Iris pigment epithelial cell (primary cell): ENCODE measurements at places on chromosomes 12 and 14.

- no peak for DNase-seq
Observed at GRCh38 chr12:42689699-42690098, 100.2 kb upstream of the PRICKLE1 start.

DNA sequence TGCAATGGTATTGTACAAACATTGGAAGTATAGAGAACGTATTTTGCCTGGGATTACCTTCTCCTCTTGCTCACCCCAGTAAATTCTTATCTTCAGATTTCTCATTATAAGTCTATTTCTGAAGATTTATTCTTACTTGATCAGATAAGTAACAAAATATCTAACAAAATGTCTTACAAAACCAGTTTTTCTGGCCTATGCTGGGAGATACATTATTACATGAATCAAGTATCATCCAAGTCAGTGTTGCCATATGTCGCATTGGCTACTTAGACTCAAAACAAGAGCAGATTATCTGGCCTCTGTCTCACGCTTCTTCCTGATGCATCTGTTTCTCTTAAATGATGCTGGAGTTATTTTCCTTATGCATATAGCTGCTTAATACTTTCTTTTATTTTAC, 408.5 kb downstream of the CCER1 start:
- no peak for DNase-seq

DNA sequence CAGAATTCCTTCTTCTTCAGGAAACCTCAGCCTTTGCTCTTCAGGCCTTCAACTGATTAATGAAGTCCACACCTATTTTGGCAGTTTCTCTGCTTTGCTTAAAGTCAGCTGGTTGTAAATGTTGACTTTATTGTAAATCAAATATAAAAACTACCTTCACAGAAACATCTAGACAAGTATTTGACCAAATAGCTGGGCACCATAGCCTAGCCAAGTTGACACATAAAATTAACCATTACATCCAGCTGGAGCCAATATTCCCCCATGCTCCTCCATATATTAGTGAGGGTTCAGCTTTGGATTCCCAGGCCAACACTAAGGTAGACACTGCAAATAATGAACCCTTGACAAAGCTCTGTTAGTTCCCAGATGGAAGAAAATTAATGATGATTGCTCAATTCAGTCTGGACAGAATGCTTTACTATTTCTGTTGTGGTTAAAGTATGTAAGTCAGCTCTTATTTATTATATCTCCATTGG, 125.5 kb downstream of the ZFP36L1 start:
- peak; percentile 64 for DNase-seq

DNA sequence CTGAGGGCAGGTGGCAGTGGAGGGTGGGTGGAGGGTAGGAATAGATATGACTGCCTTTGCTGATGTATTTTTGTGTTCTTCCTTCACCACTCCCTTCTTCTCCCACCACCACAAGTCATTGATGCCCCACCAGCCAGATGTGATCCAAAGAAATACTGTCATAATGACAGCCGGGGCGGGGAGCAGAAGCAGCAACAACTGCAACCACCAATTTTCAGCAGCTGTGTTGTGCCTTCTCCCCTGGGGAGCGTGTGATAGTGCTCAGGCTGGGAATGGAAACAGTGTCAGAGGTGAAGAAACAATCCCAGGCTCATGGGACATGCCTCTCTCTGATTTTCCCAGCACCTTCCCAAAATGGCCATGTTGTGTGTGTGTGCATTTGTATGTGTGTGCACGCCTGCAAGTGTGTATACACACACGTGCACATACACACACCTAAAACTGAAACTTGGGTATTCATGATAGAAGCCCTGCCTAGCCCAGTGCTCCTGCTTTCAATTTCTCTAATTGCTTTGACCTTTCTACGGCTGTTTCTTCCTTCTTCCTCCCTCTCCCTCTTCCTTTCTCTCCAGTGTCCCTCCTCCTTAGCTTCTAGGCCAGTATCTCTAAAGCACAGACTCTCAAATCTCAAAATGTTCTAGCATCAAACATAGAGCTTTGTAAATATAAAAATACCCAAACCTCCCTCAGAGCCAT, 299.2 kb upstream of the FKBP4 start:
- no peak for DNase-seq

GRCh38 chr12:144650-145284, 69.2 kb downstream of the SLC6A12 start:
- DNase-seq = no peak

- DNase-seq = peak; percentile 43
Observed at GRCh38 chr14:67228325-67228984, 12.8 kb upstream of the PALS1 start.

DNA sequence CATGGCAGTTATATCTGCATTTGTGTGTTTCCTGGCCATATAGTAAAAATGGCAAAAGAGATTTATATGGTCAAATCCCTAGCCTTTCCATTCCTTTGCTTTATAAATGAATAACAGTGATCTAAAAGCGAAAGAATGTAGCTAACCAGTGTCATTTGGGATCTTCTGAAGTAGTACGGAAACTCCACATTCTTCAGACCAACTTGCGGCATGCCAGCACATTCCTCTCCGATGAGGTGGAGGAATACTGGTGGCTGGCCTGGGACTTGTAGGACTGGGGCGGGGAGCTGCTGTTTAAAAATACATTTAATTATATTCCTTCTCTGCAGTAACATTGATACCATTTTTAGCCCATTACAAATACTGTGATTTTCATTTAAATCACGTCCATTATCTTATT, 85.3 kb downstream of the SAMD4A start:
- peak; percentile 100 for DNase-seq

- peak; percentile 29 for DNase-seq
Observed at GRCh38 chr14:94689218-94689984, 77.2 kb downstream of the SERPINA3 start.

DNA sequence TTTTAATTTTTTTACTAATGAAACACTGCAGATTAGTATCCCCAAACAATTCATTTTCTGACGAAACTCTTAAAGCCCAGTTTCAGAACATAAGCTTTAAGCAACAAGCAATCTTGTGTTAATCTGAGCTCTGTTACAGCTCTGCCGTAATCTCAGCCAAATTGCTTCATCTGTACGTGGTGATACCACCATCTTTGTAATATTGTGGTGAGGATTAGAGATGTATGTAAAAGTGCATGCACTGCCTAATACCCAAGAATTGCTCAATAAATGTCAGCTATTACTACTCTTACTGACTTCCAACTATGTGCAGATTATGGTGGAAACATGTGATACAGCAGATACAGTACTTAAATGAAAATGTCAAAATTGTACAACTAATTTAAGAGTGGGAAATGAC, 1.8 kb downstream of the AKAP5 start:
- peak; percentile 14 for DNase-seq

DNA sequence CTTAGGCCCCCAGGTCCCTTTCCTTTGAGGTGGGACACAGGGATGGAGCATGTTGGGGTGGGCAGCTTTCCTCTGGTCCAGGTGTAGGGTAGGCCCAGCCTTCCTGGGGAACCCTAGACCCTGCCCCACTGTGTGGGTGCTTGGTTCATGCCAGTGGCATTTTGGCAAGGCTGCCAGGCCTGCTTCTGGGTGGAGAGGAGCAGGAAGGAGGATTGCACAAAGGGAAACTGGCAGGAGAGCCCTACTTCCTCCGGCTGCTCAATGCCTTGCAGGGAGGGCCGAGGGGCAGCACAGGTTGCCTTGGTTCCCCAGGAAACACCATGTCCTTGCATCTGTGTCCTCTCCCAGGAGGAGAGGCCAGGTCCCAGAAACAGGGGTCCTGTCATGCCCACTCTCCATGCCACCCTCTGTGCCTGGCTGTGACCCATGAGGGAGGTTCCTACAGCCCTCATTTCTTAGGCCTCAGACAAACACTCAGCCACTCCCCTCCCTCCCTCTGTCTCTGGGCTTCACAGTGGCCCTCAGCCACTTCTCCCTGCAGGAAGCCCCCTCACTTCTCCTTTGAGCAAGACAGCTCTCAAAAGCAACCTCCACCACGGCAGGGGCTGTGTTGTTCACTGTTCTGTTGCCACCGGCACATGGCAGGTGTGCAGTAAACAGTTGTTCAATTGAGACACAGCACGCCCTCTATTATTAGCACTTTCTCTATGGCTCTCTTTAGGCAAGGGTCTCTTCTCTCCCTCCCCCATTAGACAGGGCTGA, 6.8 kb upstream of the KRT80 start:
- no peak for DNase-seq

DNA sequence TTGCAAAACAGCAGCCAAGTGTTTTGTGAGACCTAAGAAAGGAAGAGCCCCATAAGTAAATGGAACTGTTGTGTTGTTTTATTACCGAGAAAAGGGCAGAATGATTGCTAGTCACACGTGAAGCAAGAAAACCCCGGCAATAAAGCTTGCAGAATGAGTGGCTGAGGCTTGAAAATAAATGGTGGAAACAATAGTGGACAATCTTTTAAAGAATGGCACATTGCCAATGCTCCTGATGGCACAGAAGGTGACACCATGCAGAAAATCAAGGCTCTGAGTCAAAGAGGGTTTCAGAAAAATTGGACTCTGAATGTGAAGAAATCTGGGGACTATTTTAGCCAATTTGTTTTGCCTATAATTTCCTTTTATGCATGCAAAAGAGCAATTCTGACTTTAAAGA, 4.0 kb upstream of the AQP2 start:
- DNase-seq = no peak

DNA sequence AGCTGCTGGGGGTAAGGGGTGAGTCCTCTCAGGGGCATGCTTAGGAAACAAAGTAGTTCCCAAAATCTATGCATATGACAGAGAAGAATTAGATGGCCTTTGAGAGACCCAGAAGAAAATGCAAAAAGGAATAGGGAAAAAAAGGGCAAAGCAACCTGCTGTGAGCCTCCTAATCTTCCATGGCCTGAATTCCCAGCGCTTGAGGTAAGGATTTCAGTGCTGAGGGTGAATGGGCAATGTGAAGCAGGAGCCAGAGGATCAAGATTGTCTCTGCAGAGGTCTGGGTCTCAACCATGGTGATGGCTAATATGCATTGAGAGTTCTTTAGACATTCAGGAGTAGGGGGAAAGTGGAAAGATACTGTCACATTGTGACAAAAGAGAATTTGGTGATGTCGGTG, 31.5 kb downstream of the GPR65 start:
- no peak for DNase-seq

DNA sequence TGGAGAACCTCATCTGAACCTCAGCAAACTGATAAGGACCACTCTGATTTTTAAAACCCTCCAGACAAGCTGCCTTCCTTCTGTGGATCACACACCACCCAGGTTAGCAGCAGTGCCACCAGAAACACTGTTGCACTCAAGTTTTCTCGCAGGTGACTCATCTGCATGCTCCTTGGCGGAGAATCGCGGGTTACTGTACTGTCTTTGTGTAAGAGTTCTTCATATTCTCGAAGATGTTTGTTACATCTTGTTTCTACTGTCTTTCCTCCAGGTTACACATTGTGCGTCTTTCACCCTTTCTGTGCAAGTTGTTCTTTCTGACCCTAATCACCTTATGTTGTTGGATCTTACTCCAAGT, 331.2 kb downstream of the CACNA1C start:
- peak; percentile 12 for DNase-seq

DNA sequence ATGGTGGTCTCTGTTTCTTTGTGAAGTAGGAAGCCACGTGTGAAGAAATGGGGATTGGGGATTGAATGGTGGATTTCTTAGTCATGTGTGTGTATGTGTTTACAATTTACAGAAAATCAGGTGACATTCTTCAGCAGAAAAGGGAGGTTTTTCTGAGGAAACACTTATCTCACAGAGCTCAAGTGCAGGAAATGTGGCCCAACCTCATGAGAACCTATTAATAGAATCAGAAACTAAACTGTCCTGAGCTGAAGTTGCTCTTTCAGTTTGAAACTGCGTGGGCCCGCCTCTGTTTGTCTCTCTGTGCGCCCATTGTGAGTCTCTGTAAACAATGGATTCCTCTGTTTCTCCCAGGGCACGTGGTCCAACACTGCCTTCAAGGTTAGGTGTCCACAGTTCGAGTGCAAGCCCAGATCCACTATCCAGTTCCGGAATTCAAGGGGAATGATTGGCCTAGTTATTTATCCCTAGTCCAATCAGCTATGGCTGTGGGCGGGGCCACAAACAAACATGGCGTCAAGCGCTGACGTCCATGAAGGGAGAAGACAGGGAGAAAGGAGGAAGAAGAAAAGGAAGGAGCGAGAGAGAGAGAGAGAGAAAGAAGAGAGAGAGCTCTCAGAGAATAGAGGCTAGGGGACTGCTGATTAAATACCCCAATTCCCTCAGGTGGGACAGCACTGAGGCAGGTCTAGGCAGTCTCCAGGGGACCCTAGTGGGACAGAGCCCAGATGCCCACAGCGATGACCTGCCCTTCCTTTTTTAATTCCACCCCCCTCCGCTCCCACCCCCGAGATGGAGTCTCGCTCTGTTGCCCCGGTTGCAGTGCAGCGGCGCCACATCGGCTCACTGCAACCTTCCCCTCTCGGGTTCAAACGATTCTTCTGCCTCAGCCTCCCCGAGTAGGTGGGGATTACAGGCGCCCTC, 31.4 kb upstream of the C12orf76 start:
- DNase-seq = peak; percentile 62

DNA sequence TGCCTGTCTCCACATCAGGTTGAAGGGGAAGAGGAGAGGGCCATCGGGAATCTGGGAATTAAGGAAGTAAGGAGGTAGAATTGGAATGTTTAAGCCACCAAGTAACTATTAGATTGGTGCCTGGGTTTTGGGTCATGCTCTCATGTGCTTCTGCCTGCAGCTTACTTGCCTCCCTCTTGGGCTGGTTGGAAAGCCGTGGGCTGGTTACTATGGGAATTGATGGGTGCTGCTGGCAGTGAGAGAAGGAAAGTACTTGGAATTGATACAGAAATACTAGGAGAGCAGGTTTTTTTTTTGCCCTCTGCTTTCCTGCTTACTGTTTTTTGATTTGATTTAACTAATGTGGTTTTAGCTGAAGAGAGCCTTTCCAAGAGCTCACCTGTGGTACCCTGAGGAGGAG, 493.5 kb upstream of the RGS6 start:
- DNase-seq = no peak
